Mesenchymal stem cell (in vitro differentiated cells and primary cell): ENCODE measurements at places on chromosomes 2 and 18.

GRCh38 chr2:239288237-239288636 lies 112.6 kb downstream of the HDAC4 start:
- DNase-seq, result peak; percentile 59

GRCh38 chr2:35510636-35511035 lies 844.9 kb upstream of the CRIM1 start:
- no peak for DNase-seq

DNA sequence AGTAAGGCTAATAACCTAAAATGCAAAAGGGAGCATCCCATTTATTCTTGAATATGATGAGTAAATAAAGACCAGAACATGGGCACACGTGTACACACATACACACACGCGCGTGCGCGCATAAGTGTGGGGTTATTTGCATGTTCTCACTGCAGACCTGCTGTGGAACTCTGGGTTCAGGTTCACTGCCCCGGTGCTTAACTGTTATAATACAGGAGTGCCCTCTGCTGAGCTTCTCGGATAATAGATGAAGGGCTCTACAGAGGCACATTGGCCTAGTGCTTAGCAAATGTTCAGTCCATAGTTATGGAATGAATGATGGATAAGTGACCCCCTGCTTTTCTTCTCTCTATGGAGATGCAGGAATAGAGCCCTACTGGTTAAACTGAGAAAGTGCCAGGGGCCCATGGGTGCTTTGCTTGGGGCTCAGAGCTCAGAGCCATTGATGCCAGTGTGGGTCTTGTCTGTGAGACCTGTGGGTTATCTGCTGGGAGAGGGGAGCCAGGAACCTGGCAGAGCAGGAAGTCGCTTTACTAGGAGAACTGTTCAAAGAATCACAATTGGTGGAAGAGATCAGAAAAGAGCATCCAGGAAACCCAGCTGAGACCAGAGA lies 3.6 kb upstream of the ARL4C start:
- peak; percentile 67 for DNase-seq

GRCh38 chr2:108587621-108588020 lies 53.4 kb downstream of the LIMS1 start:
- peak; percentile 88 for DNase-seq

- DNase-seq, result no peak
These were observed 140.4 kb downstream of the MTX2 start for GRCh38 chr2:176409671-176410070.

GRCh38 chr2:141055531-141055930 lies 1075.3 kb downstream of the LRP1B start:
- DNase-seq, result peak; percentile 61

DNA sequence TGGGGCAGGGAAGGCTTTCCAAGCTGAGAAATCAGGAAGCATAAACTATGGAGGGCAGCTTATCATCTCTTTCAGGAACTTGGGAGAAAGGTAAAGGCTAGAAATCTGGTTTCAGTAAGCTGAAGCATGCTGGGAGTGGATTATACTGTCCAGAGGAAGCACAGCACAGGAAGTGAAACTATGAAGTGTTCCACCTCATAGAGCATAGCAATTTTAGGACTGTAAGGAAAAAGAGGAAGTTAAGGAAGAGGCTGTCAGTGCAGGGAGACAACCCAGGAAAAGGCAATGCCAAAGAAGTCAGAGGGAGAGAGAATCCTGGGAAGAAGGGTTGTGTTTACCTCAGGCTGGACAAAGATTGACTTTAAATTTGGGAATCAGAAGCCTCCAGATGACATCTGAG lies 51.9 kb downstream of the EFEMP1 start:
- DNase-seq, result no peak

- no peak for DNase-seq
These were observed 19.7 kb downstream of the IAH1 start for GRCh38 chr2:9494081-9494480.

- no peak for DNase-seq
These were observed 117.6 kb downstream of the CCDC74A start for GRCh38 chr2:131645177-131645765.

GRCh38 chr2:37886745-37887144 lies 38.3 kb upstream of the RMDN2 start:
- no peak for DNase-seq

DNA sequence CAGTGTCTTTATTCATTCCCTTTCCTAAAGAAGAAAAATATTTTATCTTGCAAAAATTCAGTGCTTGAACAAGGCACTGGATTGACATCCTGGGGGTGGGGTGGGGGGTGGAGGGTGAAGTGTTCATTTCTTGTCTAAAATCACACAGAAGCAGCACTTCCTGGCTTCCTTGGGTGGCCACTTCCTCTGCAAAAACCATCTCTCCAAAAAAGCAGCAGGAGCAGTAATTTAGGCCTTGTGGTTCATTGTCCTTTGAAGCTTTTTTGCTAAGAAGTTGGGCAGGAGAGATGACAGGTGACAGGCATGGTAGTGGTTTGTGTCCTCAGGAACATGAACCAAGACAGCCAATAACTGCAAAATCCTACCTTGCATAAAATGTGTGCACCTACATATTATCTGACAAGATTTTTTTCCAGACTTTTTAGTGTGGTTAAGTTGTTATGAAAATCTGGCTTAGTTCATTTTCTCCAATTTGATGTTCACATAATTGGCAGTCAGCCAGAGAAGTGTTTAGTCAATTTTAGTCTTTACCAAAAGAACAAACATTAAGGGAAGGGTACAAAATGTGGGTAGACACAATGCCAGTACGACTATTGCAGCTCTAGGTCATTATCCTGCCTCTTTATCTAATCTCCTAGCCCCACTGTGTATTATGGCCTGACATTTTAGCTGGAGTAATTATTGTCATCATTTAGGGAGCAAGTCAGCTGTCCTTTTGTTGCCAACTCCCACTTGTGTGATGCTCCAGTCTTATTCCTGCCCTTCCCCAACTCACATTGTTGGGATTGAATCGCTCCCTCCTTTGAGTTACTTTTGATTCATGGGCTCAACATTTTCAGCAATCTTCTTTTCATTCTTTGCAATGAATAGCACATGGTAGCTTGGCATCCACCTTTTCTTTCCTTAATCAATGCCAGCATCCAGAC lies 177.2 kb downstream of the MYO3B start:
- DNase-seq, result no peak

DNA sequence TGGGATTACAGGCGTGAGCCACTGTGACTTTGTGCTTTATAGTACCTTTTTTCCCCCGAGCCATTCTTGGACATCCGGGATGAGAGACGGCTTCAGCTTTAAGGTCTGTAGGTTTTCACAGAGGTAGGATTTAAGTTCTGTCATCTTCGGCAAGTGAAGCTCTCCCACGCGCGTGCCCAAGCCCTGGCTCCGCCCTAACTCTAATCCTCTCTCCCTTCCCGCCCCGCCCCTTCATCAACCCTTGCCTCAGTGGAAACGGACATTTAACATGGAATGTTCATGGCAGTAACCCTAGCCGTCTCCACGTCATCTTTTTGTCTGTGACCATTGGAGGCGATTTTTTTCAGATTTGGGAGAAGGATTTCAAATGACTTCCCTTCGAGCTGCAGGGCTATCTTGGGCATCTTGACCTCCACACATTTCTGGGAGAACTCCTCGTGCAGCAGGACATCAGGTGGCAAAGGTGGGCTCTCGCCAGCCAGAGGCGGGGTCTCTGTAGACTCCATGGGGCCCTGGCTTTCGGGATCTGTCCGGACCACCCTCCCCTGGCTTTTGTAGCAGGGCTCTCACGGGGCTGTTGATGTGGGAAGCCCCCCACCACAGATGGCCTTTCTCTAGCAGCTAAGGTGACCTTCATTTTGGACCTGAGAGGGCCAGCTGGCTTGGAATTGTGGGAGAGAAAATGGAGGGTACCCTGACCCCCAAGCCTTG lies 6.8 kb downstream of the COLEC11 start:
- DNase-seq, result no peak

- DNase-seq, result peak; percentile 84
These were observed 46.5 kb downstream of the MBP start for GRCh38 chr18:77086034-77086433.

- DNase-seq, result no peak
These were observed 73.9 kb downstream of the TWIST2 start for GRCh38 chr2:238921681-238922319.

- no peak for DNase-seq
These were observed 232.3 kb downstream of the DCC start for GRCh38 chr18:52572036-52573000.

GRCh38 chr2:96962567-96963203 lies 23.7 kb downstream of the FAM178B start:
- no peak for DNase-seq

DNA sequence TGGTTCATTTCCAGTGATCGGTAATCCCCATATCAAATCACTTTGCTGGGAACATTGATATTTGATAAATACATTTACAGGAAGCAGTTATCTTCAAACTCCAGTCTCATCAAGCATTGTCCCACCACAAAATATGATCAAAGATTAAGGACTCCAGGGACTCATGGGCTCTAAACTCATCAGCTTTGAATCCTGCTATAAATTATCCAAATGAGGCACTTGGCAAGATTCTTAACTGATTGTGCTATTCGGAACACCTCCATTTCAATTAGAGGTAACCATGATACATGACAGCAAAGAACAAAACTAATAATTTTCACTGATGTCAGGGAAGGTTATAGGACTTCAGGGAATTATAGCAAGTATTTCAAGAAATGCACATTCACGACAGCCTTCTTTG lies 1088.1 kb upstream of the PIK3C3 start:
- DNase-seq, result no peak

- no peak for DNase-seq
These were observed 413.0 kb upstream of the MYT1L start for GRCh38 chr2:2744107-2744506.

- no peak for DNase-seq
These were observed 481.8 kb downstream of the SPAG16 start for GRCh38 chr2:213766062-213766461.

DNA sequence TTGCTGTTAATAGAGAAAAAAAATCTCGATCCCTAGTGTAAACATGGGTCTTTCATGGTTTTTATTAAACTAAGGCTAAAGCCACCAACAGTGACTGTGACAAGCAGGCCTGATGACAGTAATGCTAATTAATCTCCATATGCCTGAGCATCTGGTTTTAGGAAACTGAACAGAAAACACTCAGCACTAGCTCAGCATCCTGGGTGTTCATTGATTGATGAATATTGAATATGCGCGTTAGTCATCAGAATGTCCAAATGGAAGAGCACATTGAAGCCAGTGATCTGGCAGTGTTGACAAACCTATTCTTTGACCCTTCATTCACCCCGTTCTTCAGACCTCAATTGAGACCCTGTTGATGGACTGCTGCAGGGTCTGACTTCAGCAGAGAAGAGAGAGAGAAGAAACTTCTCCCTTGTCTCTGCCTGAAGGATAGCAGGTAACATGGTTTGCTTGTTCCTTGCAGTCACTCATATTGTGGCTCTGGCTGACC lies 283.8 kb downstream of the RDH14 start:
- no peak for DNase-seq

DNA sequence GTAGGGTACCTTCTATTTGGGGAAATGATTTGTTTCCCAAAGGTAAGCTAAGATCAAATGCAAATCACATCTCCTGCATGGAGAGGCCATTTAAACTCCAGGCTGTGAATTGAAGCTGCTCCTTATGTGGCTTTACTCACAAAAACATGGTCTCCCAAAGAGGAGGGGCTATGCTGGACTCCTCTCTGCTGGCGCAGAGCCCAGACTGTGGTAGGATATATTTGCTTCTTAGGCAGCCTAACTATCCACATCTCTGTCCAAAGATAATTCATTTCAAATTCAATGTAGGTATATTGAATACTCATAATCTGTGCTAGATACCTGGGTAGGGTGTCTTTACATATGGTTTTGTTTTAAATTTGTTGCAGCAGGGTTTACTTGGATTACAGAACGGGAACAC lies 358.5 kb downstream of the ALK start:
- DNase-seq, result no peak

DNA sequence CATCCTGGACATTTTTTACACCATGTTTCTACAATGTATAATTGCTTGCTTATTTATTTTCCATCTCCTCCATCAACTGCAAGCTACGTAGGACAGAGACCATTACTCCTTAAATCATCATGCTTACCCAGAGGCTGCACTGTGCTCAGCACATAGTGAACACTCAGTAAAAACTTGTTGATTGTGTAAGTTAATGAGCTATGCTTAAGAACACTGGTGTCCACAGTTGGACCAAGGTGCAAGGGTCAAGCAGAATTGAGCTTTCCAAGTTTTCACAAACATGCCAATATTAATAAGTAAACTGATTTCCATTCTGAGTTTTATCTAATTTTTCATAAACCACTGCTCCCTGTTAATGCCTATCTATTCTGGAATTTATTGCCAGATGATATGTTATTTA lies 464.2 kb upstream of the TCF4 start:
- no peak for DNase-seq

GRCh38 chr2:22273853-22274252 lies 1111.1 kb upstream of the KLHL29 start:
- DNase-seq, result no peak

- DNase-seq, result peak; percentile 100
These were observed 71.0 kb upstream of the ITM2C start for GRCh38 chr2:230793572-230794359.

DNA sequence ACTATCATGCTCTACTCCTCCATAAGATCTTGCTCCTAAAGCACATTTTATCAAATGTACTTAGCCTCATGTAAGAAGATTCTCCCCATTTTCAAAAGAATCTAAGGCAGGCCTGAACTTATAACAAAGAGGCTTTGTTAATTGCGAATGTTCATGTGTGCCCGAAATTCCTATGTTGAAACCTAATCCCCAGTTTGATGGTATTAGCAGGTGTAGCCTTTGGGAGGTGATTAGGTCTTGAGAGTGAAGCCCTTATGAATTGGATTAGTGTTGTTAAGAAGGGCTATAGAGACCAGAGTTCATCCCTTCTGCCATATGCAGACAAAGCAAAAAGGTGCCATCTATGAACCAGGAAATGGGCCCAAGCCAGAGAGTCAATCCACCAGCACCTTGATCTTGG lies 234.5 kb downstream of the PAX3 start:
- DNase-seq, result no peak

GRCh38 chr2:147521936-147522335 lies 322.9 kb upstream of the ACVR2A start:
- no peak for DNase-seq

DNA sequence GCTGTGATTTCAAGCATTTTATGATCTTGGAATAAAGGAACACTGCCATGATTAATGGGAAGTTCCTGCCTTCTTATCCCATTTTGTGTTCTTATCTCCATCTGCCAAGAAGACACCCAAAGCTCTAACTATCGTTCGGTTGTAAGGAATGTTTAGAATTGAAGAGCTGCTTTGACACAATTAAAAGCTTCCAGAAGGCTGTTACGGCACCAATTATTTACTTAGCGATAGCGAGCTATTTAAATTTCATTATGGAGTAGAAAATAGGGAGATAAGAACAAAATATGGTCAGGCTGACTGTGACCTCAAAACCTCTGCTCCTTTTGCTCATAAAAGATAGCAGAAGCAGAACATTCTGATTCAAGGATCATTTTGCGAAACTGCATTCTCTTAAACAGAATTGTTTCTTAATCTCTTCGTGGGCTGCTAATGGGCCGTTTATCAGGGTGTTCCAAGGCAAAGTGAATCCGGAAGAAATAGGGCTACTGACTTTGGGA lies 101.6 kb downstream of the SLC4A3 start:
- no peak for DNase-seq

DNA sequence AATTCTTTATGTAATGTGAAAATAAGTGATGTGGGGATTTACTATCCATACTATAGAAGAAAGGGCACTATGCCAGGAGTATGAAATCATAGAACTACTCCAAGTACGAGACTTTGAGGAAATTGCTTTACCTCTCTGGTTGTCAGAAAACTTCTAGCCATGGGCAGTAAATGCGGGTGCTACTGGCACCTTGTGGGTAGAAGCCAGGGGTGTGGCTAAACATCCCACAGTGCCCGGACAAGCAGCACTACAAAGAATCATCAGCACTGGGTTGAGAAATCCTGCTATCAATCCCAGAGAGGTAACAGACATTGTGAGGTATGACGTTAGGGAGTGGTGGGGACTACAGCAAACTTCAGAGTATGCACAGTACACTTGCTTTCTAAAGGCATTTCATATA lies 453.5 kb upstream of the TNP1 start:
- no peak for DNase-seq
